Colonic mucosa (tissue), 4 donors: ENCODE measurements at places on chromosomes 4 and X.

DNA sequence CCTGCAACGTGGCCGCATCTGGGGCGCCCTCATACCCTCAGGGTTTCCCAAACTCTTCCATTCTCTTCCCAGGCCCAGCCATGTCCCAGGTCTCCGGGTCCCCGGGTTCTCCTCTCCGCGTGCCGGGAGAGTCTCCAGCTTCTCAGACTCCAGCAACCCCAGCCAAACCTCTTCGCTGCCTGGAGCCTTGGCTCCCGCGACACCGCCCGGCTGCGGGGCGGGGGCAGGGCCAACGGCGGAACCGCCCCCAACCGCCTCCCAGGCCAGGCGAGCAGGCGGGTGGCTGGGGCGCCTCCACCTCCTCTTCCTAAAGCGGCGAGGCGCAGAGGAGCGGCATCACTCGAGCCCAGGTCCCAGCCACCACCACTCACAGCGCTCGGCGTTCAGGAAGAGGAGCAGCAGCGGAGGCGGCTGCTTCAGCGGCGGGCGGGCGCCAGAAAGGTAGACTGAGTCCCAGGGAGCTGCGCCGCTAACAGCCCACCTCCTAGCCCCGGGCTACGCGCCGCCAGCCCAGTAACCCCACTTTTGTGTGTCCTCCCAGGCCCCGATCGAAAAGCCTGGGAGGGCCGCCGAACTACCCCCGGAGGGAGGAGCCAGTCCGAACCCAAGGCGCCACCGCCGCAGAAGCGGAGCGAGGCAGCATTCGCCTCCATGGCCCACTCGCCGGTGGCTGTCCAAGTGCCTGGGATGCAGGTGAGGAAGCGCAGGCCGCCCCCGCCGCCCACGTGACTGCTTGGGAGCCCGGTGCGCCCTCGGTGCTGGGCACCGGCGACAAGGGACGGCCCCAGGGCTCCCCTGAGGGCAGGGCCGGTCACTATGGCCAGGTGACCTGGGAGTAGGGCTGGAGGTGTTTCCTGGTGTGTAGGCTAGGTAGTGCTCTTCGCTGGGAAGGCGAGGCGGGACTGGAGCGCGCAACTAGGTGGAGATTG, at the start of gene STK26:
Gene STK26, plus strand, starts transcription at position 336 of the 929 bp plus-strand sequence. Its CDS starts 316 bp downstream, at position 652.
- DNase-seq = peak; percentile 76

- no peak for DNase-seq
Measured at GRCh38 chr4:121484633-121485032, 103.8 kb upstream of the QRFPR start.

- DNase-seq = peak; percentile 86
Measured at GRCh38 chr4:105471566-105472176, 2.2 kb downstream of the PPA2 start.

DNA sequence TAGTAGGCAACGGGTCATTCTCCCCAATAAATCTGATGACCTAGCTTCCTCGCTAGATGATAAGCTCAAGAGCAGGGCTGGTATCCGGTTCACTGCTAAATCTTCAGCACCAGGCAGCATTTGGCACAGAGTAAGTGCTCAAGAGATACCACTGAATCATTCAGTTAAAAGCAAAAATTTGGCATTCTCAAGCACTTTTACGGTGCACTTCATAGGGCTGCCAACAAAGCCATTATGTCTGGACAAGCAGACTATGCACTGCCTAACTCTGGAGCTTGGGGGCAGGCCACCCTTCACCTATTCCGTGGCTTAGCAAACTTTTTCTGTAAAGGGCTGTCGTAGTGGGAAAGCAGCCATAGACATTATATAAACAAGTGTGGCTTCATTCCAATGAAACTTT, 23.8 kb upstream of the CXorf38 start:
- no peak for DNase-seq

DNA sequence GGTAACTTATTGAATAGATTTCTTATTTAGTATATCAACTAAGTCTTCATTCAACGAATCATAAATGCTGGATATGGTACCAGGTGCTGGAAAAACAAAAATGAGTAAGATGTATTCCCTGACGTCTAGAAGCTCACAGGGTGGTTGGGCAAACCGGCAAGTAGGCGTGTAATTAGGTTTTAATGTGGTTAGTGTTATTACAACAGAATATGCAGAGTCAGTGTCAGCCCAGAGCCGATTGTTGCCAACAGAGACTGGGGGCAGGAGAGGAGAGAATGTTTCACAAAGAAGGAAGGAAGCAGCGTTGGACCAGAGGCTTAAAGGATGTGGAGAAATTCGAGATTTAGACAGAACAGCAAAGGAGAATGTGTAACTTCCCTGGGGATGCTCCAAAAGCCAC, 111.7 kb downstream of the TENM3 start:
- DNase-seq = no peak

DNA sequence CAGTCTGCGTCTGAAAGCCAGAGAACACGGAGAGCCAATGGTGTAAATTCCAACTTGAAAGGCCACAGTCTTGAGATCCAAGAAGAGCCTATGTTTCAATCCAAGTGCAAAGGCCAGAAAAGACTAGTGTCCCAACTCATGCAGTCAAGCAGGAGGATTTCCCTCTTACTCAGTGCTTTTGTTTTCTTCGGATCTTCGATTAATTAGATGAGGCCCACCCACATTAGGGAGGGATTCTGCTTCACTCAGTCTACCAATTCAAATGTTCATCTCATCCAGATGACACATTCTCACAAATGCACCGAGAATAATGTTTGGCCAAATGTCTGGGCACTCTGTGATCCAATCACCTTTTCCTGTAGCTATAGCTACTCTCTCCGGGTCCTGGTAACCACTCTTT, 91.5 kb upstream of the S100G start:
- DNase-seq = no peak

GRCh38 chr4:75919920-75920319, 17.7 kb upstream of the PPEF2 start:
- DNase-seq = peak; percentile 84

DNA sequence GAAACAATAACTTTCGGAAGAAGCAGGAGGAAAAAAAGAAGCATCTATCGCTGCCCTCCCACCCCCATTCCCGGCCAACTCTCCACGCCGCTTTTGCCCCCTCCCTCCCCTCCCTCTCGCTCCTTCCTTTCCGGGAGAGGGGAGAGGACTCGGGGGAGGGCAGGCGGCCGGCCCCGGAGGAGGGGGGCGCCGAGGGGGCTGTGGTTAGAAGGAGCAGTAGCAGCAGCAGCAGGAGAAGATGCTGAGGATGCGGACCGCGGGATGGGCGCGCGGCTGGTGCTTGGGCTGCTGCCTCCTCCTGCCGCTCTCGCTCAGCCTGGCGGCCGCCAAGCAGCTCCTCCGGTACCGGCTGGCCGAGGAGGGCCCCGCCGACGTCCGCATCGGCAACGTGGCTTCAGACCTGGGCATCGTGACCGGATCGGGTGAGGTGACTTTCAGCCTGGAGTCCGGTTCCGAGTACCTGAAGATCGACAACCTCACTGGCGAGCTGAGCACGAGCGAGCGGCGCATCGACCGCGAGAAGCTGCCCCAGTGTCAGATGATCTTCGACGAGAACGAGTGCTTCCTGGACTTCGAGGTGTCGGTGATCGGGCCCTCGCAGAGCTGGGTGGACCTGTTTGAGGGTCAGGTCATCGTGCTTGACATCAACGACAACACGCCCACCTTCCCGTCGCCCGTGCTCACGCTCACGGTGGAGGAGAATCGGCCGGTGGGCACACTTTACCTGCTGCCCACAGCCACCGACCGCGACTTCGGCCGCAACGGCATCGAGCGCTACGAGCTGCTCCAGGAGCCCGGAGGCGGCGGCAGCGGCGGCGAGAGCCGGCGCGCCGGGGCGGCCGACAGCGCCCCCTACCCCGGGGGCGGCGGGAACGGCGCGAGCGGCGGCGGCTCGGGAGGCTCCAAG, 1.3 kb downstream of the PCDH7 start:
- peak; percentile 22 for DNase-seq

DNA sequence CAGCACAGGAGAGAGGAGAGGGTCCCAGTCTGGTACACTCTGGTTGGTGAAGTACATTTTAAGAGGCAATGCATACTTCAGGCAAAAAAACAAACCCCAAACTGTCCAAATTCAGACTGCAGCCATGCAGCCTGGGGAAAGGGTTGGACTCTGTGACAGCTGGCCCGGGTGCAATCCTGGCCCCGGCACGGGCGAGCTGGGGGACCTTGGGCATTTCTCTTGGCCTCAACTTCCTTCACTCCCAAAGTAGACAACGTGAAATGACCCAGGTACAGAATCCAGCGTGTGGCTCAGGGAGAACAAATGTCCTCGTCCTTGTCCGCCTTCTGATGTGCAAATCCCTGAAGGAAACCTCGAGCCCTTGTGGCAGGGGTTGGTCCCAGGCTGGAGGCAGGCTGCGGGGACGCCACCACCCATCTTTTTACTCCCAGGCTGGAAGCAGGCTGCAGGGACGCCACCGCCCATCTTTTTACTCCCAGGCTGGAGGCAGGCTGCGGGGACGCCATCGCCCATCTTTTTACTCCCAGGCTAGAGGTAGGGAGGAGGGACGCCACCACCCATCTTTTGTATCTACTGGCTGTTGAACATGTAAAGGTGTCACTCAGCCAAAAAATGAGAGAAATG, 62.3 kb downstream of the ACOX3 start:
- DNase-seq = no peak

DNA sequence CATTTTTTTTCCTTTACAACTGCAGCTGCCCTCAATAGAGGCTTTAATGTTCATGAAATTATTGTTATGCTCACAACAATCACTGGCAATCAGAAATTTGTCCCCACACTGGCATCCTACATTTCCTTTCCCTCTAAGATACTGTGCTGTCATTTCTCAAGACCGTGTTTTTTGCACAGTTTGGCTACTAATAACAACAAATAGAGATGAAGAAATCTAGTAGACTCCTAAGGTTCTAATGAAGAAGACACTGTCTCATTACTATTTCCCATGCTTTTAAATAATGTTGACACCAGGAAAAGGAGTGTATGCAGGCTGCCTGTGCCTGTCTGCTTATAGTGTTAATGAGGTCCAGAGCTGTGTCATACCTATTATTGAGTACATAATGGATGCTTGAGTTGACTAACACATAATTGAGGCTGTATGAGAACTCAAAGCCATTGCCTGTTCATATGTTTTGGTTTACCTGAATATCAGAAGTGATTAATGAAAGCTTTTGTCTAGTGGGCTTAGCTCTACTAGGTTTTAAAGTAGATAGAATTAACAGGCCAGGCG, 1.5 kb upstream of the EIF4E start:
- DNase-seq = no peak

GRCh38 chrX:132986556-132986955, 28.1 kb upstream of the HS6ST2 start:
- no peak for DNase-seq

- DNase-seq = no peak
Measured at GRCh38 chr4:178881937-178882336, 1439.7 kb upstream of the AGA start.

DNA sequence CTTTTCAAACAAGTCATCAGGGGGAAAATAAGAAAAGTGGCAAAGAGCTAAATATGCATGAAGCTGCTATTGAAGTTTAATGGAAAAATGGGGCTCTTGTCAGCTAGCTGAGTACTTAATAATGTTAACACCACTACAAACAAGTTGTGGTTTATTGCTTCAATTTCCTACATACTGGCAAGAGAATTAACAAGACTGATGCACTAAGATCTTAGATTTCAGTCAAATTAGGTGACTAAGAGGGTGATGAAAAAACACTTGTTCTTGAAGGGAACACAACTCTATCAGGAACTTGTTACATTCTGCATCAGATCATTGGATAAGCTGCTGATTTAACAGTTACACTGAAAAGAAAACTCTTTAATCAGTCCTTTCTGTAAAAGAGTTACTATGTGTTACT, 234.6 kb upstream of the AFF2 start:
- no peak for DNase-seq

DNA sequence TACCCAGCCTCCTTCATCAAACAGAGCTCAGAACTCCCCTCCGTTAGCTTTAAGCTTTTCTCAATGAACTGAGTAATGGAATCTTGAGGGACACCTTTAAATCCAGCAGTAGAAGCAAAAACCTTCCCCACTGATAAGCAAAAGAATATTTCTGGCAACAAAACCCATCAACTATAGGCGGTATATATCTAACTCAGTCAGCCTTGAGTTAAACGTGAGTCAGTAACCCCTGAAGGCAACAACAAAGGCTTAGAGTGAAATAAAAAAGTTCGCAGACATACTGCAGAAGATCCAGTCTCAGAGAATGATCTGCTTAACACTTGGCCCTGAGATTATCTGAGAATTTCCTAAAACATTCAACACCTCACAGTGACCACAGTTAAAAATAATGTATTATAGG, 77.2 kb downstream of the DMD start:
- no peak for DNase-seq

- no peak for DNase-seq
Measured at GRCh38 chrX:41837270-41837944, 85.9 kb downstream of the CASK start.

DNA sequence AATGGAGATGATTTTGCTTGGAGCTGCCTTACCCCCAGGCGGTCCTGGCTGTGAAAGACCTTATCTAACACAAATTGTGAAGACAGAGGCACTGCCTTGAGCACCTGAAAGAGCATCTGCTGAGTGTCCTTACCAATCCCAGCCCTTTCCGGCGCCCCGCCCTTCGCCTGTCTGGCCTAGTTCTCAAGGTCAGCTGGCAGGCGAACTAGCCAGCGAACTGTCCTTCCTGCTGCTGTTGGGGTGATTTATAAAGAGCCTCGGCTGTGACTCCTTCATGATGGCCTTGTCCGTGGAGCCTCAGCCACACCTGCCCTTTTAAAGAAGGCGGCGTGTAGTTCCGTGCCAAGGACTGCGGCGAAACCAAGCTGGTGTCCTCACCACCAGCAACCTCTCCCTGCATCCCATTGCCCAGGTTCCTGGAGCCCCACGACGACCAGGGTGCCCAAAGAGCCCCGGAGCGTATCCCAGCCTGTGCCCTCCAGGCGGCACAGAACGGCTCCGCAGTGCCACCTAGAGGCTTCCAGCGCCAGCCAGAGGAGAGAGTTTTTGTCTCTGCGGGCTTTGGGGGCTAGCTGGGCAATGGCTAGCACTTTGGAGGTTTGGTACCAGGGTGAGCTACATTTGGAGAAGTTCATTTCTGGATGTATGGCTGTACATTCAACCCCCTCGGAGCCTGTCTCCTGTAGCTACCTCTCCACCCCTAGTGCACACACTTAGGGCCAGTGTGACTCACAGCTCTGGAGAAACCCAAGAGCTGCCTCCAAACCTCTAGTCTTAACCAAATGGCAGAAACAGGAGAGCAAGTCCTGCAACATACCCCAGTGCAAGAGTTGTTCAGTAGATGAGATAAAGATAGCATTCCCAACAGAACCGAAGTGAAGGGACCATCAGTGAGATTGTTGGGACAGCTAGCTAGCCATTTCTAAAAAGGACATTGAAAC, 36.8 kb upstream of the VMA21 start:
- peak; percentile 23 for DNase-seq

- no peak for DNase-seq
Measured at GRCh38 chr4:97664741-97665140, 478.5 kb downstream of the STPG2 start.

DNA sequence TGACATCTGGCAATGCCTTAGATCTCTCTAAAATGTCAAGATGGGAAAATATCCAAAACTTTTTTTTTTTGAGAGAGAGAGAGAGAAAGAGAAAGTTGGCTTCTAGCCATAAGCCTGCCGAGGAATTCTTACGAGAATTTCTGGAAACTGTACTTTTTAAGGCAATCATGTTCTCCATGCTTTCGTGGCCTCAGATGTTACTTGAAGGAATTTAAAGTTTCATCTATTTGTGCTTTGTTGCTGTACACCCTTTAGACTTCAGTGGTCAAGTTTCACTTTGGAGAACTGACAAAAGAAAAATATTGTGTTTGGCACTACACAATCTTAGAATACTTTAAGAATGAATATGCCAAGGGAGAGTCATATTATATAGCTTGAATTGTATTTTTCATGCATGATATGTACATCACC, 53.9 kb downstream of the FAT4 start:
- no peak for DNase-seq
